ENCODE measurements at places on chromosomes 7 and 10.

GRCh38 chr7:149477494-149478443 is 16.9 kb upstream of the ZNF777 start:
- DNase-seq = no peak

DNA sequence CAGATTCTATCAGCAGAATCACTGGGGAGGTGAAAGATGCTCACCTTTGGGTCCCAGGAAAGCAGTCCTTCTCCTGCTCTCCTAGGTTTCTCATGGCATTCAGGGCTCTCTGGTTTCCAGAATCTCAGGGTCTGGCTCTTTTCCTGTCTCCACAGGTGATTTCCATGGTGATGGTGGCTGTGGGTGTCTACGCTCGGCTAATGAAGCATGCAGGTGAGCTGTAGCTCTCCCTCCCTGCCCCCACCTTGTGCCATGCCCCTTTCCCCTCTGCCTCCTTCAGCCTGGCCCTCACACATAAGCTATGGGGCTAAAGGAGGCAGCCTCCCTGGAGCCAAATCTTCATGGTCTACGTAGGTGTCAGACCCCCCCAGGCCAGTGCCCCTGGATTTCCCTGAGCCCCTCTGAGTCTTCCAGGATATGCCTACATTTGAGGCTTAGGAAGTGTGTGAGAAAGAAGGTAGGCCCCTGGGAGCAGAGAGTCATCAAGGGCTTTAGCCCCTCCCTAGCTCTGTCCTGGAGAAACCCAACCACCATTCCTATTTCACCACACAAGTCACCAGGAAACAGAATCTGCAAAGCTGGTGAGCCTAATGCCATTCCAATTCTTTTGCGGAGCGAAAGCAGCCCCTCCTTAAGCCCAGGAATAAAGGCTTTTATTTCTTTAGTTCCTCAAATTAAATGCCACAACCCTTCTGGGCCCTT is 17.2 kb downstream of the TSPAN33 start:
- DNase-seq = peak; percentile 10

DNA sequence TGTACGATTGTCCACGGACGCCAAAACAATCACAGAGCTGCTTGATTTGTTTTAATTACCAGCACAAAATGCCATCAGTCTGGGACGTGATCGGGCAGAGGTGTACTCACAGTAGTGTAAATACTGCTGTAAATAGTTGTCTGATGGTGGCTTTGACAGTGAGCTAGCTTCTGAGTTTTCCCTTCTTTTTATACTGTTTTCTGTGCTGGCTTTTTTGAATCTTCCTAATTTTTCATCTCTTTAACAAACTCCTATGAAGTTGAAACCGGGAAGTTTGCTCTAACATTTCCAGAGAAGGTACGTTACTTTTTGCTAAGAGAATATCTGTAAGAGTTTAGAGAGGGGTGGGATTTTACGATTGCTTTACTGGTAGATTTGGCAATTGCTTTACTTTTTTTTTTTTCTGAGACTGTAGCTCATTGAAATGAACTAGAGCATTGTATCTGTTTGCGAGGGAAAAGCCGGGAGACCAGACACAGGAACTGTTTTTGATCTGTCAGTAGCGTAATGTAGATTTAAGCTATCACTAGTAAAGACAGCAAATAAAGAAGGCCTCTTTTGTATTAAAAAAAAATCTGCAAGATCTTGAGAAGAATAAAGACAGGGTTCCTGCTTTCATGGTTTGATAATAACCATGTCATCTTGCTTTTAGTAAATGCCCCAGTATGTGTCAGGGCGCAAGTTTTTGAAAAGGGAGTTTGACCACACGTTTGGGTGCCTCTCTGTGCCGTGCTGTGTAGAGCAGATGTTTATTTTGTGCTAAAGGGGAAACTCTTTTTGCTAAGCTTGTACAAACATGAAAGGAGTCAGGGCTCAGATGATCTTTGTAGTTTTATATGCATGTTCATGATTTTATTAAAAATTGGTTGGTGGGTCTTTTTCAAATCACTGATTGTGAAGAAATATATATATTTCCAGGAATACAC is 712 bp downstream of the FOXP2 start:
- no peak for DNase-seq

DNA sequence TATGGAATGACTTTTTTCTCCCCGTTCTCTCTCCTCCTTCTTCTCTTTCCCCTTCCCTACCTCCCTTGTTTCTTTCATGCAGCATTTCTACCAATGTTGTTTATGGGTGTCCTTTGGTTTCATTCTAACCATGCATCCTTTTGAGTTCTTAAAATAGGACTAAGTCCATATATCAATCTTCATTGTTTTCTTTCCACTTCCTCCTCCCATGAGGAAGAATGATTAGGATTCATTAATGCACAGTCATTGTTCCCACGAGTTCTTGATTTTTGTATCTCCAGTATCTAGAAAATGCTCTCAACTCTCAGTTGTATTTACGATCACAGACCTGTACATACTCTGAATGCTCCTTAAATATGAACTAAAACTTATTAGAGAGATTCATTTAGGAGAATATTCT is 153.3 kb downstream of the LRRC4 start:
- DNase-seq = no peak

GRCh38 chr10:37476285-37476684 is 350.9 kb downstream of the ANKRD30A start:
- DNase-seq = no peak

- DNase-seq = no peak
Measured at GRCh38 chr10:93573051-93573909, 6.8 kb downstream of the FFAR4 start.

- no peak for DNase-seq
Measured at GRCh38 chr7:29486191-29486700, 77.4 kb upstream of the PRR15 start.

DNA sequence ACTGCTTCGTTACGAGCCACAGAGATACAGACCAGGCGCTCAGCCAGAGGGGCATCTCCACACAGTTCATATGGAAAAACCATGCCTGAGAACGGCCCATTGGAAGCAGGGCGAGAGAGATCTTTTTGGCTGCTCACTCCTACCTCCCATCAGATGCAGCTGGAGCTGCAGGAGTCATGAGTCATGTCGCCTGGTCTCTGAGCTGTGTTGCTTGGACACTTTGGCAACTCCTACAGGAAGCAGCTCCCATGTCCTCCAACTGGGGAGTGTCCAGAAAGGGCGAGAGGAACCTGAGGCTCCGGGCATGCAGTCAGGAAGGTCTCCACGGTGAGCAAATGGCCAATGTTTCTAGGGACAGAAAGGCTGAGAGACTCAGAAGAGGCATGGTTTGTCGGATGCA is 24.9 kb downstream of the INSIG1 start:
- no peak for DNase-seq

Data from kidney epithelial cell (primary cell).